Daoy (cell line): ENCODE measurements at places on chromosomes 16 and 17. TPM values are rescaled to one million over a fixed set of nuclear protein-coding genes. Genes with fewer than 3 reads are reported as not detected.

DNA sequence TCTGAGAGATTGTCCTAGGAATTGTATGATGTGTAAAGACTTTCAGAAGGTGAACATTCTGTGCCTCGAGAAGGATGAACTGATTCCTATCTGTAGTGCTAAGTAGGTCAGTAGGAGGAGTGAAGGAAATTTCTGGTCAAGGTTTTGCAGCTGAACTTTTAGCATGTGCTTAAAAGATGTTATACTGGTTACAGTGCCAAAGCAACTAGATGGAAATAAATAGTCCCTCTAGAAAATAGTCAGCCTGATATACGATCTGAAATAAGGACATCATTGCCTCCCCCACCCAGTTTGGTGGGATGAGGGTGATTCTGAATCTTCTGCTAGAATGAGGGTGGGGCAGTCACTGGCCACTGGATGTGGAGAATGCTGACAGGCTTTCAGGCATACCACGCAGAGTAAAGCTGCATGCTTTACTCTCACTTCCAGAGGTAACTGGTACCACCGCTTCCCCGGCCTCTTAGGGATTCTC lies 57.2 kb upstream of the VPS4A start:
- no peak for DNase-seq

Gene HES7
- total RNA-seq, result 0.40 and 0.92 TPM in 2 replicates

GRCh38 chr16:3797904-3798811 lies 80.8 kb upstream of the TRAP1 start:
- DNase-seq, result no peak

DNA sequence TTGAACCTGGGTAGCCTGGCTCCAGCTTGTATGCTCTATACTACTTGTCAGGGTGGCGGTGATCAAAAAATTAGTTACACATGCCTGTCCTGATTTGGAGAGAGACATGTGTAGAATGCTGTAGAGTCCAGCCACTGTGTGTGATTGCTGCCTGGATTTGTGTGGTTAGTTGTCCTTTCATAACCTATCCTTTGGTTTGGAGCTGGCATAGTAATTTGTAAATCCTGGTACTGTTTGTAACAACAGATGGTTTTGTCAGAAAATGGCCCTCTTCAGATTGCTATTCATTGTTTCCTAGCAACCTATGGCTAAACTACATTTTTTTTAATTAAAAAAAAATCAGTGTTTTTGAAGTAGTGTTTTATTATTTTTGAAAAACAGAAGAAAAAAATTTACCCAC lies 30.5 kb downstream of the ETV4 start:
- no peak for DNase-seq

DNA sequence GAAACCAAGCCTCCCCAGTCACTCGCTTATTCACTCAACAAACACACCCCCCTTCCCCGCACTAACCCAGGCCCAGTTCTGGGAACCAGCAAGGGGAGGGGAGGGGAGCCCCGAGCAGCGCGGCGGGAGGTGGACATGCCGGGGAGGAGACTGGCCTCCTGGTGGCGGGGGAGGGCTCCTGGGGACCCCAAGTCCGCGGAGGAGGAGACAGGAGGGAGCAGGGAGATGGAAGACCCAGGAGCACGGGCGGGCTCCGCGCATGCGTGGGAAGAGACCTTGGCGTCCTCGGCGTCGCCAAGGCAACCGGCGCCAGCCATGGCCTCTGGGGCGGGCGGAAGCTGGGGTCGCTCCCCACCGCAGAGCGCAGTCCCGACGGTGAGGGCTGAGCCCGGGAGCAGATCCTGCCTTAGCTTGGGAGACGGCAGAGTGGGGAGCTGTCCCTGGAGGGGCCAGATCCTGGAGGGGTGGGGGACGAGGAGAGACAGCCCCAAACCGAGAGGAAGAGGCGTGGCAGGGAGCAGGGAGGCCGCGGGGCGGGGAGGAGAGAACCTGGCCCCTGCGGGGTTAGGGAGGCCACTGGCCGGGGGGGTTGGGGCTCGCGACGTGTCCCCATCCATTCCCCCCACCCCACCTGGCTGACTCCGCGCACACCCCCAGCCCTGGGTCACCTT lies at the start of gene PRR29:
PRR29 (plus strand) TSS at position 302 of the 671 bp plus-strand sequence; CDS start at position 316, 14 bp downstream.
- DNase-seq, result peak; percentile 86

Gene CTRB2
- total RNA-seq, result not detected in 2 replicates

Gene IGSF6
- not detected in 2 replicates for total RNA-seq

- DNase-seq, result peak; percentile 30
These were observed 35.0 kb downstream of the ENGASE start for GRCh38 chr17:79109584-79109983.

DNA sequence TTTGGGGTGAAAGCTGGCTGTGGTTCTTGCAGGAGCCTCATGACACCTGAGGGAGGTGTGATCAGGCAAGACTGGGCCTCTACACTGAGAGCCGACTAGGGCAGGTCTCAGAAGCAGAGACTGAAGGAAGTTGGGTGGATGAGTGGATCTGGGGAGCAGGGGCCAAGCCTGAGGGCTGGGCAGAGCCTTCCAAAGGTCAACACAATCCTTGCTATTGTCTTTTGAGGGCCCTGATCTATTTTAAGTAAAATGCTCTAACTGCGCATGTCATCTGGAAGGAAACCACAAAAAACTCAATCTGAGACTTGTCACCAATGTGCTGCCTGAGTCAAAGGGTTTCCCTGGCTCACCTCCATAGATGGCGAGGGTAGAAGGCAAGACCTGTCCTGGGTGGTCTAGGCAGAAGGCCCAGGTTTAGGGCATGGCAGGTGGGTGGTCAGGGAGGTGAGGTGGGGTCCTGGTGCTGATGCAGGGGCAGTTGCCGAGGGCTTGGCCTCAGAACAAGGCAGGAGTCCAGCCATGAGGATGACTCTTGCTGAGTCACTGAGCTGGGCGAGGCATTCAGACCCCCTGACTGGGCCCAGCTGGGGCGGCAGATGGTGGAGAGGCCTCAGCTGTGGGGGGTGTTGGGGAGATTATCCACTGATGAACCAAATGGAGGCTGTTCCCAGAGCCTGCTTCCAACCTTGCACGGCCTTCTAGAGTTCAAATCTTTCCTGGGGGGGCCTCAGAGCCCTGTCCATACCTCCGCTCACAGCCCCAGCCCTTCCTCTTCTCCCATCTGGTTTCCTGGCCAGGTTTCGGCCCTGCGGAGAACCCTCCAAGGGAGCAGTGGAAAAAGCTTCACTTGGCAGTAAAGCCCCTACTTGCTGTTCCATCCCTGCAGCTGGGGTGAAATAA lies 5.1 kb downstream of the MVP start:
- DNase-seq, result peak; percentile 89

- no peak for DNase-seq
These were observed 178.3 kb downstream of the MAP2K6 start for GRCh38 chr17:69592692-69593350.

GRCh38 chr17:50396261-50397110 lies 837 bp downstream of the LRRC59 start:
- peak; percentile 28 for DNase-seq

DNA sequence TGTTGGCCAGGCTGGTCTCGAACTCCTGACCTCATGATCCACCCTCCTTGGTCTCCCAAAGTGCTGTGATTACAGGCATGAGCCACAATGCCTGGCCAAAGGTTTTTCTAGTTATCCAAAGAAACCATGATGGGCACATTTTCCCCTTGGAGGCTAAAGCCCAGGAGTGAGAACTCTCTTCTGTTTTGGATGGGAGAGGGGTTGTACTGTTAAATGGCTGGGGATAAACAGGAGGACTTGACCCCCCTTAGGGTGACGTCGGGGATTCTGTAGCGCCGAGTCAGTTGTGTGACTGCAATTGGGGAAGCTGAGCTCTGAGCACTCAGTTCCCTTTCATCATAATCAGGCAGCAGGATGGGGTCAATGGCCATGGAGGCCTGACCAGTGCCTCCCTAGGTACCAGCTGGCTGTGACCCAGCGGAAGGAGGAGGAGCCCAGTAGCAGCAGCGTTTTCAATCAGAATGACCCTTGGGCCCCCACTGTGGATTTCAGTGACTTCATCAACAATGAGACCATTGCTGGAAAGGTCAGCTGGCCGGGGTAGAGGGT lies 4.1 kb downstream of the AOC3 start:
- DNase-seq, result no peak

Gene DPEP1
- 0.09 TPM in 1 of 2 replicates, not detected in the other for total RNA-seq

DNA sequence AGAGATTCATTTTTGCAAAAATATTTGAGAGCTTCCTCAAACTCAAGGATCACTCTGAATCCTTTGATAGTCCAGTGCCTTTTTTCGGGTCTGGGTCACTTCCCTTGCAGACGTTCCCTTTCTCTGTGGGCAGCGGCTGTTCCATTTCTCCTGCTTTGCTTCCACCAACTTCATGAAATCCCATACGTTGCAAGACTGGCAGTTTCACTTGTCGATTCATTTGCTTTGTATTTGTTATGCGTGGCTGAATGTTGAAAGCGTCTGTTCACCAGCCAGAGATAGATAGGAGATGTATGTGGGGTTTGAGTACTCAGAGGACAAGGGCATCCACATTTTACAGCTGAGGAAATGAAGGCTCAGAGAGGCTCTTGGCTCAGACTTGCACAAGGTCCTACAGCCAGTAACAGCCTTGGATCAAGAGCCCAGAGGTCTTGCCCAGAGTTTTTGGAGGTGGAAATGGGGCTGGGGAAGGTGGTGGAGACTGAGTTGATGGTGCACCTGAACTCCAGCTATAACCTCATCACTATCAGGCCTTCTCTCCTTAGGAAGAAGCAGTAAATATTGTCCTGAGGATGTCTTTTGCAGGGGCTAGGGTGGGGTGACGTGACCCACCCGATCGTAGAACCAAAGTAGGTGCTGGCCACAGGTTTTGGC lies 1.3 kb upstream of the CCDC102A start:
- DNase-seq, result no peak

GRCh38 chr17:34671191-34671590 lies 91.8 kb downstream of the TMEM132E start:
- no peak for DNase-seq

GRCh38 chr17:57913575-57914272 lies 41.5 kb downstream of the CUEDC1 start:
- DNase-seq, result no peak

DNA sequence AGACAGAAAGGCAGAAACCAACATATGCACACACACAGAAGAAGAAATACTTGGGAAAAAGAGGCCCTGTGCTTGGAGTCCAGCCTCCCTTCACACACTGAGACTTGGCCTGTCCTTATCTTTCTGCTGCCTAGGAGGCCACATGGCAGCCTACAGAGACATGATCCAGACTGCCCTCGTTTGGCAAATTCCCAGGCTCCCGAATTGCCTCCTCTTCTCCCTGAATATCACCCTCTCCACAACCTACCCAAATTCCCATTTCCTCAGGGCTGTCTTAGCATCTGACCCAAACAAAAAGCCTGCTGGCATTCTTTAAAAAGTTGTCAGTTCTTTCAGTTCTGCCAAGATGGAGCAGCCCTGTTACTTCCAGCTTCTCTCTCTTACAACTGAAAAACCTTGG lies 59.8 kb downstream of the DNAH17 start:
- no peak for DNase-seq

Gene SIAH1
- 16.4 and 20.2 TPM in 2 replicates for total RNA-seq

GRCh38 chr17:65876985-65877384 lies 314.9 kb downstream of the CEP112 start:
- no peak for DNase-seq

Gene KRTAP4-3
- total RNA-seq, result not detected in 2 replicates

GRCh38 chr17:62668091-62668804 lies 40.8 kb downstream of the MRC2 start:
- no peak for DNase-seq

Gene KRTAP3-1
- not detected in 2 replicates for total RNA-seq

DNA sequence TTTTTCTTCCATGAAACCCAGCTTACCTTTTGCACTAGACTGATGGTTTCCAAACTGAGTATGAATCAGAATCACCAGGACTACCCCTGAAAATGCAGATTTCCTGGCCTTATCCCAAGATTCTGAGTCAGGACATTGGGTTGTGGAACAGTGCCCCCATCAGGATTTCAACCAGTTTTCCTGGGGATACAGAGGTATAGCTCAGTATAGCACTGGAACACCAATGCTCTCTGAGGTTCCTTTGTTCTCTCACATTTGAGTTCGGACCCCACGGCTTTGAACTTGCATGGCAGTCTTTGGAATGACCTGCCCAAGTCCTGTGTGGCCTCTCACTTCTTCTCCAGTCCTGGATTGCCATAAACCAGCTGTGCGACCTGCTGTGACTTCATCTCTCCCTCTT lies 12.8 kb upstream of the CCL8 start:
- DNase-seq, result peak; percentile 81

GRCh38 chr16:87598431-87598830 lies 3.9 kb upstream of the JPH3 start:
- DNase-seq, result peak; percentile 82

DNA sequence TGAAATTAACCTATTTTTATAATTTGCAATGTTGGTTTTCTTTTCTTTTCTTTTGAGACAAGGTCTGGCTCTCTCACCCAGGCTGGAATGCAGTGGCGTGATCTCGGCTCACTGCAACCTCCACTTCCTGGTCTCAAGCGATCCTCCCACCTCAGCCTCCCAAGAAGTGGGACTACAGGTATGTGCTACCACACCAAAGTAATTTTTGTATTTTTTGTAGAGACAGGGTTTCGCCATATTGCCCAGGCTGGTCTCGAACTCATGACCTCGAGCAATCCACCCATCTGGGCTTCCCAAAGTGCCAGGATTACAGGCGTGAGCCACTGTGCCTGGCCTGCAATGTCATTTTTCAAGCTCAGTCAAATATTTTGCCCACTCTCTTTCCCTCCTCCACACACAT lies 36.0 kb downstream of the MYH11 start:
- no peak for DNase-seq

DNA sequence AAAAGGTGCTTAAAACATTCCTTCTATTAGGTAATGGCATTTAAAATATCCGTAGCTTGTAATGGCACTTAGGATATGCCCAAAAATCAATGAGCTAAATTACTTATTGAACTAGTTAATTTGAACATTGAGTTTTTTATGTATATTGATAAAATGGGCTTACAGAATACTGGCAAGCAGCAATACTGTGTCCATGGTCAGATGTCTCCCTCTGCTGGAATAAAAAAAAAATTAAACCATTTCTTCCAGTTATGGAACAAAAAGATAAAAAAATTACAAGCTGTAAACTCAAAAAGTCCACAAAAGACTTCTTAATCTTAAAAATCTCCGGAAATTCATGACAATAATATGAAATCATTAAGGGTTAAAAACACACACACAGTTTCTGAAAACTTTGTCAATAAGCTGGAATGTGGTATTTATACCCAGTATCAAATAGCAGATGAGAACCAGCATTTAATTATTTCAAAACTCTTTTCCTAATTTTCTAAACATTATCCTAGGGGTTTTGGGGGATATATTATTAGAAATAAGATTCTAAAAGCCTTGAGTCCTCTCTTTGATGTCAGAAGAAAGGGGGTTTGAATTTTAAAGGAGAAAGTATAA lies 21.5 kb upstream of the PSMD7 start:
- no peak for DNase-seq

Gene DPEP3
- total RNA-seq, result not detected in 2 replicates
